ENCODE measurements at places on chromosomes 13 and 19.

- no peak for DNase-seq
Measured at GRCh38 chr19:45428384-45429231, 4.9 kb upstream of the ERCC1 start.

GRCh38 chr13:92827503-92827902 lies 399.1 kb upstream of the GPC6 start:
- no peak for DNase-seq

DNA sequence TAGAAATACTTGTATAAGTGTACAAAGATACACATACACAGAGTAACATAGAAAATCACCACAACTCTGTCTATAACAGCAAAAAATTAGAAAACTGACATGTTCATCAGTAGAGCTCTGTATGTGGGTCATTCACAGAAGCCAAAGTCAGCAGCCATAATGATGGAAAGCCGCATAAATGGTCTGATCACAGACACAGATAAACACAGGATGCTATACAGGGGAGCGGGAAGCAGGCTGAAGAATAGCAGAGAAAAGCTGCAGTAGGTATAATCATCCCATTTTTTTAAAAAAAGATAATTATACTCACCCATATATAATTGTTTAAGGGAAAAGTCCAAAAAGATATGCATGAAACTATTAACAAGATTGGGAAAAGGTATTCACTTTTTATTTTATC lies 31.5 kb downstream of the RCBTB1 start:
- no peak for DNase-seq

- no peak for DNase-seq
Measured at GRCh38 chr13:100213576-100213975, 124.7 kb downstream of the PCCA start.

- DNase-seq, result peak; percentile 69
Measured at GRCh38 chr19:41934849-41935374, 6.7 kb upstream of the ERFL start.

DNA sequence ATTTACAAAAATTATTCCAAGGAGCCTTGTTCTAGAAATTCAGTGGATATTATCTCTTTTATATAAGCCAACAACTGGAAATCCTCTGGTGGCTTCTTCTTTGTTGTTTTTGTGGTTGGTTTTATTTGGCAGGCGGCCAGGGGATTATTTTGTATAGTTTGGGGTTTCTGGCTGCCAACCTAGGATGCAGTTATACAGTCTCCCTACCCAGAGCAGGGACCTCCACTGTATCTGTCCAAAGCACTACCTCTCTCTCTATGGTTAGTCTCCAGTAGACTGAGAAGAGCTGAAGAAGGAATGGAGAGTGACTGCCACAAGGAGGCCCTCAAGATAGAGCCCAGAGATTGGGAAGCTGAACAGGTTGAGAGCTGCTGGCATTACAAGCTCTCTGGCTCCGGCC lies 80.2 kb downstream of the ZAR1L start:
- DNase-seq, result no peak

- no peak for DNase-seq
Measured at GRCh38 chr19:2221918-2222317, 14.2 kb downstream of the PLEKHJ1 start.

DNA sequence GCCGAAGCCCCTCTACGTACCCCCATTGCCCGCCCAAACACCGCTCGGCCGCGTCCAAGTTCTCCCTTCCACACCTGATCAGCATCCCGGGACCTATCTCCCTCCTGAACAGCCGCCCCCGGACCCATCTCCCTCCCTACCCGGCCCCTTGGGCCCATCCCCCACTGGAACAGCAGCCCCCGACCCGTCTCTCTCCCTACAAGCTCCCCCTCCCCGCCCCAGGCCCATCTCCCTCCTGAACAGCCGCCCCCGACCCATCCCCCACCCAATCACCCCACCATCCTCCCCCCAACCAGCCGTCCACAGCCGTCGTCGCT lies 610 bp downstream of the ZSCAN1 start:
- no peak for DNase-seq

DNA sequence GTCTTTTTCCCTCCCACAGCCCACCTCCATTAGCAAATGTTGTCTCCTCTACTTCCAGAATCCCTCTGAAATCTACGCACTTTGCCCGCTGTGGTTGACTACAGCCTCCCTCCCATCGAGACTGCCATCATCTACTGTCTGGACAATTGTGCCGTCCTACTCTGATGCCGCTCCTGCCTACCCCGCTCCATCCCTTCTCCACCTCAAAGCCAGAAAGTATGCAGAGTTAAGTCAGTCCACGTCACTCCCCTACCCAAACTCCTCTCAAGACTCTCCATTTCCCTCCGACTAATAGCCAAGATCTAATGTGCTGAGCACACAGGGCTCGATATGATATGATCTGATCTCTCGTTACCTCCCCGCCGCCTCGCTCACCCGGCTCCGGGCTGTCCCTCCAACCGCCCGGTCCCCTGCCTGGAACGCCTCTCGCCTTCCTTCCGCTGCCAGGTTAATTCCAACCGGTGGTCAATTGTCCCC lies 556 bp downstream of the CACTIN start:
- no peak for DNase-seq

GRCh38 chr13:98480915-98481877 lies 95.7 kb downstream of the STK24 start:
- no peak for DNase-seq

- no peak for DNase-seq
Measured at GRCh38 chr13:26685606-26686005, 75.0 kb downstream of the GPR12 start.

GRCh38 chr19:11148001-11148400 lies 7.6 kb downstream of the SPC24 start:
- peak; percentile 24 for DNase-seq

DNA sequence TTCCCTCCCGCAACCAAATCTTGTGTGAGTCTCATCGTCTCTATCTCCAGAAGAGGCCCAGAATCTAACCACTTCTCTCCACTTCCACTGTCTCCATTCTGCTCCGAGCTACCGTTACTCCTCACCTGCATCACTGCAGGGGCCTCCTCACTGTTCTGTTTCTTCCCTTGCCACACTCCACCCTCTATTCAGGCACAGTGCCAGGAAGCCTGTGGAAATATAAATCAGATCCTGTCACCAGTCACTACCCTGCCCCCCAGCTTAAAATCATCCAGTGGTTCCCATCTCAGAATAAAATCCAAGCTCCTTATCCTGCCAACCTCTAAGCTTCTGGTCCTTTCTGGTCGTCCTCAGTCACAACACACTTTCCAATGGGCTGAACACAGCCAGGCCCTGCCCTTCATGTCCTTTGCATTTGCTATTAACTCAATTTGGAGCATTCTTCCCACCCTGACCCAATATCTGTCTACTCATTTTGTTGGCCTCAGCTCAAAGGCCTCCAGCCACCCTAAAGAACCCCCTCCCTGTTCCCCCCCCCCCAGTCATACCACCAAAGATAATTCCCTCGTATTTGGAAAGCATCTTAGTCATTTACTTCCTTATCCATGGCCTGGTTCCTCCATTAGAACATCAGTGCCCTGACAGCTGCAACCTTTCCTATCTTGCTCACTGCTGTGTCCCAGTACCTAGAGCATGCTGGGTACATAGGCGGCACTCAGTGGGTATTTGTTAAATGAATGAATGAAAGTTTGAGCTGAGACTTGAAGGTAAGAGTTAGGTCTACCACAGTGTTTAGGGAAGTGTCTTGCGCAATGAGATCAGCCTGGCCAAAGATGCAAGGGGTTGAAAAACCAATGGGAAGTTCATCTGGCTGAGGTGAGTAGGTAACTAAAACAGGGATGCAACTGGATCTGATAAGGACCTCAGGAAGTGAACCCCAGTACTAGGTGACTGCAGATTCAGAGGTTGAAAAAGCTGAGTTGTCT lies 24.4 kb downstream of the ZNF175 start:
- DNase-seq, result no peak

- DNase-seq, result no peak
Measured at GRCh38 chr13:77872995-77873394, 45.6 kb downstream of the EDNRB start.

- peak; percentile 14 for DNase-seq
Measured at GRCh38 chr13:98279473-98280175, 102.6 kb upstream of the RNF113B start.

DNA sequence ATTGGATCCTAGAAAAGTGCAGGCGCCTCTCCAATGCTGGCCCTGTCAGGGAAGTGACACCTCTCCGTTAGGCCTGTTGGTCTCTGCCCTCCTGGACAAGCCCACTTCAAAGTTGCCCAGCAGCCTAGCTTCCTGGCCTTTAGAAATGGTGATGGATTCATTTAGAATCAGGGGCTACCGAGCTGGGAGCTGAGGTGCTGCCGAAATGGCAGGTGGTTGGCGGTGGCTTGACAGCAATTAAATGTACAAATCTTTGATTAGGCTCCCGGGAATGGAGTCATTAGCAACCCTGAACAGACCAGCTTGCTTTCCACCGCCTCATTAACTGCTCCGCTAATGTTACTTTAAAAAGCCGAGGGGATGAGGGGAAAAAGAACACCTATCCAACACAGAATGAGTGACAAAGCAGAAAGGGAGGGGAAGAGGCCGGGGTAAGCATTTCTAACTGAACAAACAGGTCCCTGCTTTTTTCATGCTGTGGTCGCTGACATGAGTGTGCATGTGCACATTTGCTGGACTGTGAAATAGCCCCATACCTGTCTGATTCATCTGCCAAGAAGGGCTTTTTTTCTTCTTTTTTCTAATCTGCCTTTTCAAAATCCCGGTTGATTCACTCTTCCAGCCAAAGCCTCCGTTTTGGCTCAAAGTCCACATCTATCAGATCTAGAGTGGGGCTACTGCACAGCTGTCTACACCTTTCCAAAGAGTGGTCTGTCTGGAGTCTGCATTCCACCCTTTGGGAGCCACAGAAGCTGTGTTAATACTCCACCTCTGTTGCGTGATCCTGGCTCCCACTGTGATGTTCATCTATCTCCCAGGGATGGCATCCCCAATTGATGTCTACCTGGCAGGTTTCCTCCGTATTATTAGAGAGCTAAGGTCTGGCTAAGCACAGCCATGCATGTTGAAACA lies 431.9 kb downstream of the COG6 start:
- DNase-seq, result no peak

GRCh38 chr19:36377541-36378178 lies 1.3 kb downstream of the ZFP14 start:
- no peak for DNase-seq

- DNase-seq, result peak; percentile 72
Measured at GRCh38 chr19:19361075-19361594, 40.5 kb downstream of the MAU2 start.

GRCh38 chr13:91399189-91400062 lies 1.0 kb downstream of the GPC5 start:
- DNase-seq, result no peak

- no peak for DNase-seq
Measured at GRCh38 chr19:10828981-10829821, 6.8 kb downstream of the TMED1 start.

DNA sequence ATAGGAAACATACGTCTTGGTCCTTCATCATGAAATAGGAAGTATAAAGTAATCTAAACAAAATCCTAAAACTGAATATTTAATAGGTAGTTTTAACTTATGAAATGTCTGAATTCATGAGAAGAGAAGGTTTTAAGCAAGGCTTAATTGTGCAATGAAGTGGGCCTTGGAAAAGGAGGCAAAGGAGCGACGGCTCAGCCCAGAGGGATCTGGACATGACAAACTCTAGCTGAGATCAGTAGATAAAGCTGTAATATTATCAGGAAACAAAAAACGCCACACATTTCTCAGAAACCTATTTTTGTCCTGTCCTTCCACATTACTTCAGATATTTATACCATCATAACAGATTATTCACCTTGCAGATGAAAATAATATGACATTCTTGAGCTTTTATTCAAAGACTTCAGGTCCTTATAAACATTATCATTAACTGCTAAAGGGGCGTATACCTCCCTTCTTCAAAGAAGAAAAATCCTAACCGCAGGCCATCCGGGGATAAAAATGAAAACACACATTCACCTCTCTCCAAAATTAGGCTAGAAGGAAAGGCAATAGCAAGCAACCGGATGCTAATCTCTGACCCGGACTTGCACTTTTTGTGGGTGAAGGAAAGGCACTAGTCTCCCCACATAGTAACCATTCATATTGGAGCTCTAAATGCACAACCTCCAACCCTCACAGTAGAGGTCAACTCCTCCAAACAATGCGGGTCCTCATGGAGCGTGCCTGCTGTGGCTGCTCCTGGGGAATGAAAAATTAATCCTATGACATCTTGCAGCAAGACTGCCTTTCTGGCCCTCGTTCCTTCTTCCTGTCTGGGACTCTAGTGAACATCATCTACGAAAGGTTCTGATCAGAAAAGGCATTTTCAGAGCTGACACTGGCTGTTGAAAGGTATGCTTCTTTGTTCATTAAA lies 108.8 kb downstream of the TBC1D4 start:
- no peak for DNase-seq

GRCh38 chr19:16506961-16507360 lies 10.8 kb downstream of the C19orf44 start:
- no peak for DNase-seq

DNA sequence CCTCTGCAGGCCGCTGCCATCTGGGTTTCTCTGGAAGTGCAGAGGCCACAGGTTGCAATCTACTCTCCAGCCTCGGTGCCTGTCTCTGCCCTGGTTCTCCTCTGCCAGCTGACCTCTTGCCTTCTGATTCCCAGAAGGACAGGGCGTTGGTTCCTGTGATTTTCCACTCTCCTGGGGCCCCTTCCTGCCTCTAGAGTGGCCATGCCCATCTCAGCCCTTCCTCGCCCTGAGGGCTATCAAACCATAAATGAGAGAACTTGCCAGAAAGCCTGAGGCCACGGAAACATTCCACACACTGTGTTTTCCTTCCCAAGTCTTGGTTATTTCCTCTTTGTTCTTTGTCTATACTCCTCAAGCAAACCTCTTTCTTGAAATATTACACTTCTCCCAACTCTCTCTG lies 146.2 kb downstream of the SHISA2 start:
- DNase-seq, result no peak

DNA sequence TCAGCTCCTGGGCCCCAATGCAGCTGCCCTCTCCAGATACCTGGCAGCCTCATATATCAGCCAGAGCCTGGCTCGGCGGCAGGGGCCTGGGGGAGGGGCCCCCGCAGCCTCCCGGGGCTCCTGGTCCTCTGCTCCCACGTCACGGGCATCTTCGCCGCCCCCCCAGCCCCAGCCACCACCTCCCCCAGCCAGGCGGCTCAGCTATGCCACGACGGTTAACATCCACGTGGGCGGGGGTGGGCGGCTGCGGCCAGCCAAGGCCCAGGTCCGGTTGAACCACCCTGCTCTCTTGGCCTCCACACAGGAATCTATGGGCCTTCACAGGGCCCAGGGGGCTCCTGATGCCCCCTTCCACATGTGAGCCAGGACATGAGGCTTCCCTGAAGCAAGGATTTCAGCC lies 10.8 kb downstream of the RPS16 start:
- no peak for DNase-seq

- no peak for DNase-seq
Measured at GRCh38 chr13:47904891-47905290, 96.2 kb downstream of the SUCLA2 start.

GRCh38 chr13:111859354-111860230 lies 207.4 kb upstream of the SOX1 start:
- DNase-seq, result no peak

DNA sequence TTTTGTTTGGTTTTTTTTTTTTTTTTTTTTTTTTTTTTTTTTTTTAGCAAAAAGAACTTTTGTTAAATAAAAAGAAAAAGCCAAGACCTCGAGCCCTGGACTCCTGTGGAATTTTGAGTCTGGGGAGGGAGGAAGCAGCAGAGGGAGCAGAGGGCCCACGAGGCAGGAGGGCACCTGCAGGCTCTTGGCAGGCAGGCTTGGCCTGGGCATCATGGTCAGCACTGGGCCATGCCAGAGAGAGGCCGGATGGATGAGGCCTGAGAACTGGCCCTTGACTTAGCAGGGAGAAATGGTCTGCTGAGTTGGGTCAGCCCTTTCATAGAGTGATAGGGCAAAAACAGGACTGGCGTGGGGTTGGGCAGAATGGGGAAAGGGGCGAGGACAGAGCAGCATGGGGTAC lies 100.4 kb downstream of the GPR12 start:
- DNase-seq, result no peak
